ENCODE measurements at places on chromosomes 11 and 22.

DNA sequence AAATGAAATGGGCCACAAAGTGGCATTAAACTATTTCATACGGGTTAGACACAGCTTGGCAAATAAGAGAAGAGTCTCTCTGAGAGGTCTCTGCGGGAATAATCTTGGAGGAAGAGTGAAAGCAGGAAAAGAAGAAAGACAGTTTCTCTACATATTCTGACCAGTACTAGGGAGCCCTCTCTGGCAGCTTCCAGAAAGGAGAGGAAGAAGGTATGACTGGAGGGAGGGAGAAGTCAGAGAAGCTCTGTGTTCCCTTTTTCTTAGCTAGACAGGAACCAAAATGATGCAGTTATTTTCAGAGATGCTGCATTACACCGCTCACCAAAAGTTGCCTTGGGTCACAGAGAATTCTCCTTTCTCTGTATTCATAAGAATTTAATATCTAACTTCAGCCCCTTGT, 382.1 kb downstream of the KCNA4 start:
- DNase-seq = no peak

DNA sequence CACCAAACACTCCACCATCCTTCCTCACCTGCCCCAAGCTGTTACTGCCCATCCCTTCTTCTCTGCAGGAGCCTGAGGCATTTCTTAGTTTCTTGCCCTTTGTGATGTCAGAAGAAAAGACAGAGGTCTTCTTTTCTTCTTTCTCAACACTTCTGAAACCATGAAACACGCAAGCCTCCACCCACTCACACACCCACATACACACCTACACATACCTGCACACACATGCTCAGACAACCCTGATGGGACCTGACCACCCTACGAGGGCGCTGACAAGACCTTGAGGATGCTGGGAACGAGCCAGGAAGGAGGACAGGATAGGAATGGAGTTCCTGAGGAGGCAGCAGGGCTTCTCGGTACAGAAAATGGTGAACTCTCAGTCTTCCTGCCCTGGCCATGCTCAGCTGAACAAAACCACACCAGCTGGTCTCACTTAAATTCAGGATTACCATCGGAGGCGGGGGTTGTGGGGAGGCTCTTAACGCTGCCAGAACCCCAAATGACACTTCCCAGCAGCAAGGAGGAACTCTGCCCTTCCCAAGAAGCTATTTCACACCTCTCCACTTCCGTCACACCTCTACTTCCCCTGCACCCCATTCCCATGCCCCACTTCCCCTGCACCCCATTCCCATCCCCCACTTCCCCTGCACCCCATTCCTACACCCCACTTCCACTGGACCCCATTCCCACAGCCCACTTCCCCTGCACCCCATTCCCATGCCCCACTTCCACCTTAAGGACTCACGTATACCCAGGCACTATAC, 41.0 kb downstream of the CSF2RB start:
- DNase-seq = no peak

- no peak for DNase-seq
Observed at GRCh38 chr11:86740628-86741483, 59.5 kb upstream of the PRSS23 start.

DNA sequence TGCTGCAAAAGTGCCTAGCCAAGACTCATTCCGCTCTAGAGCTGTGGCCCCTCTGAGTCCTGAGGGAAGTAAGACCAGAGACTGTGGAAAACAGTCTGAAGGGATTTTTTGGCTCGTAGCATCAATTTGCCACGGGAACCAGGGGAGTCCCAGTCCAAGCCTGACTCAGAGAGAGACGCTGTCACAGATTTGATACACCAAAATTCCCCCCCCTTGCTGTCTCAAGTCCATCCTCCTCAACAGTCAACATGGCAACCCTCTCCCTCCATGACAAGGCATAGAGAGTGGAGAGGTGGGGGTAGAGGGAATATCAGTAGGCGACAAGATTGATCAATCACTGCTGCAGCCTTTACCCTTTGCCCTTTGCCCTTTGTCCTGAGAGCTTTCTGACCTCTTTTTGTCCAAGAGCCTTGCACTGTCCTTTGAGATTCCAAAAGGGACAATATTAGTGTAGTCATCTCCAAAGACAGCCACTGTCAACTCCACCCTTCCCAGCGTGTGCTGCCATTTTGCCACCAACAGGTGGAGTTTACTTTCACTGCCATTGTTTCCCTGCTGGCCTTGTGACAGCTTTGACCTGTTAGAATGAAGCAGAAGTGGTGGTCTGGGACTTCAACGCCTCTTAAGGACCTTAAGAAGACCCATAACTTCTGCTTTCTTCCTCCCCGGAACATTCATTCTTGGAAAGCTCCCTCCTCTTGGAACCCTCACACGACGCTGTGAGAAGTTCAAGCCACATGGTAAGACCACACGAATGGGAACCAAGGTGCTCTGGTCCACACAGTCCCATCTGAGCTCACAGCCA, 7.3 kb downstream of the SLC15A3 start:
- no peak for DNase-seq

GRCh38 chr11:118224511-118225188, at the start of gene JAML:
TSS of gene JAML (minus strand) at chr11:118225011. CDS start at chr11:118214866, 10,145 bp downstream.
- no peak for DNase-seq

GRCh38 chr11:46616551-46617133, 385 bp downstream of the HARBI1 start:
- DNase-seq = no peak

- DNase-seq = no peak
Observed at GRCh38 chr11:114880442-114880841, 202.1 kb downstream of the NXPE2 start.

DNA sequence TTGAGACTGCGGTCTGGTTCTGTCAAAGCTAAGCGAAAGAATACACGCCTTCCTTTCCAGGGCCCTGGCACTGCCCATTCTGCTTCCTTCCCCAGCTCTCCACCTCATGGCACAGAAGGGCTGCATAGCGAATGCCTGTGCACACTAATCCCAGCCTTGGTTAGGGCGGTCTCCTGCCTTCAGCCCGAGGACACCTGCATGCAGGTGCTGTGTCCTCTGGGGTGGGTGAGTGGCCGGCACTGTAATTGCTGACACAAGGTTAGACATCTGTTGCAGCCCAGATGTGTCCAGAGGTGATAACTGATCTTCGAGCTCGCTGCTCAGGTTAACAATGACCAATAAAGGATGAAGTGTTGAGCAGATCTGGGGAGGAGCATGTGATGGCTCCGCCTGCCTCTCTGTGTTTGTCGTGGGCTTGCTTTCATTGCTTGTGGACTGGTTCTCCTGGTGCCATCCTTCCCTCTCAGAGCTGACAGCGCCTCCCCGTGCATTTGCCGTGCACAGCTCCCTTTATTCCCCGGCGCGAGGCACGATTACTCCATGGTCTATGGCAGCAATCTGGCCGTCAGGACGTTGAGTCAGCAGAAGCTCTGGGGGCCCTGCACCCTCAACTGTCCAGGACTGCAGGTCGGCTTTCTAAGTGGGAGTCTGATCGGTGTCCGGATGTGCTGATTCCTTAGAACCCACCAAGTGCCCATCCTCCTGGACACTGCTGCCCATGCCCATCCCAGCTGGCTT, 1088.2 kb downstream of the BRD1 start:
- no peak for DNase-seq

DNA sequence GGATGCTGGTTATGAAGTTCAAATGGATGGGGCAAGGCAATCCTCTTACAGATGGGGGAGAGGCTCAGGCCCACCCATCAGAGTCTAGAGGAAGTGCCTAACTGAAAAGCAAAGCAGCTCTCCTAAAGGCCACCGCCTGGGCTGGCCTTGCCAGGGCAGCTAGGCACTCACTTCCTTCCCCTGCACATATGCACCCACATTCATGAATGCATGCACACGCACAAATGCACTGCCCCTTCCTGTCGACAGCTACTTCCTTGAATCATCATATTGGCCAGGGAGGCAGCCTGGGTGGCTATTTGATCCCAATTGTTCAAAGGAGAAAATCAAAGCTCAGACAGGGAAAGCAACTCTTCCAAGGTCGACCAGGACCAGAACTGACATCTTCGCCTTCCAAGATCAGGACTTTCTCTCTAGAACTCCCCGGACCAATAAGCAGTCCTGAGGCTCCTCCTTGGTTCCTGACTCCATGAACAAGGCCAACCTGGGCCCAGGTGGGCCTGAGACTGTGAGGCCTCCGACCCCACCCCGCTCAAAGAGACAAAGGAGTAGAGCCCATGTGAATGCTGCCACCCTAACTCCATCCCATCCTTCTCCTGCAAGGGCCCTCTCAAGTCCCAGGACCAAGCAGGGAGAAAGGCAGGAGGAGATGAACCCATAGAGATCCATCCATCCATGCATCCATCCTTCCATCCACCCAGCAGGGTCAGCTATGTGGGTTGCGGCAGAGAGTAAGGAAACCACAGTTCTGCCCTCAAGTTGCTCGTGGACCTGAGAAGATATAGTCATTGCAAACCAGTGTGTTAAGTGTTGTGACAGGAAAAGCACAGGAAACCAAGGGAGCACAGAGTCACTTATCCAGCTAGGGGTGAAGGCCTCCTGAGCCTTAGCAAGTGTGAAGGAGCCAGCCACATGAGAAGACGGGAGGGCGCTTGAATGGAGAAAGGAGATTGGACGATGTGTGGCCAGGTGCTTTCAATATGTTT, 35.4 kb upstream of the LMO1 start:
- no peak for DNase-seq

- DNase-seq = no peak
Observed at GRCh38 chr11:9494316-9494715, 33.5 kb downstream of the ZNF143 start.

GRCh38 chr11:2834503-2835273, 50.9 kb downstream of the CDKN1C start:
- DNase-seq = no peak

- DNase-seq = no peak
Observed at GRCh38 chr11:114133548-114134329, 74.2 kb downstream of the ZBTB16 start.

- no peak for DNase-seq
Observed at GRCh38 chr22:28408709-28409108, 270.9 kb downstream of the TTC28 start.

DNA sequence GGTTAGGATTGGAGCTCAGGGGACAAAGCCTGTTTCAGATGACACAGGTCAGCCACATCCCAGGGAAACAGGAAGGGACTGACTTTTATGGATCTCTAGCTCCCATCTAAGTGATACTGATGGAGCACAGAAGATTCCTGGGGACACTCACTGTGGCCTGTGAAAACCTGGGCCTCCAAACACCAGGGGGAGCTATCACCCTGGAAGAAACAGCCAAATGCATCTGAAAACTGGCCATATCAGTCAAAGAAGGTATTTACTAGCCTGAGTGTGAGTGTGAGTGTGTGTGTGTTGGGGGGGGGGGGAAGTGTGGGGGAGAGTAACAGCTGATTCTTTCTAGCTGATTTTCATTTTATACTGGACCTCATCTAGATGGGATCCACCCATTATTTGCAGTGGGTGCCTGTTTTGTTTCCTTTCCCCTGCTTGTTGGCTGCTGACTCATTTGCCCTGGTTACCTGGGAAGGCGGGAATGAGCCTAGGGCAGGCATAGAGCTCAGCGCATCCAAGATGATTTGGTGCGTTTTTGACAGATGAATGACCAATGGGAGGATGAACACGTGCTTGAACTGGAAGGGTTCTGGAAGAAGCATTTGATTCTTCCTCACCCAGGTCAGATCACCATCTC, 284.0 kb downstream of the KIRREL3 start:
- DNase-seq = no peak

DNA sequence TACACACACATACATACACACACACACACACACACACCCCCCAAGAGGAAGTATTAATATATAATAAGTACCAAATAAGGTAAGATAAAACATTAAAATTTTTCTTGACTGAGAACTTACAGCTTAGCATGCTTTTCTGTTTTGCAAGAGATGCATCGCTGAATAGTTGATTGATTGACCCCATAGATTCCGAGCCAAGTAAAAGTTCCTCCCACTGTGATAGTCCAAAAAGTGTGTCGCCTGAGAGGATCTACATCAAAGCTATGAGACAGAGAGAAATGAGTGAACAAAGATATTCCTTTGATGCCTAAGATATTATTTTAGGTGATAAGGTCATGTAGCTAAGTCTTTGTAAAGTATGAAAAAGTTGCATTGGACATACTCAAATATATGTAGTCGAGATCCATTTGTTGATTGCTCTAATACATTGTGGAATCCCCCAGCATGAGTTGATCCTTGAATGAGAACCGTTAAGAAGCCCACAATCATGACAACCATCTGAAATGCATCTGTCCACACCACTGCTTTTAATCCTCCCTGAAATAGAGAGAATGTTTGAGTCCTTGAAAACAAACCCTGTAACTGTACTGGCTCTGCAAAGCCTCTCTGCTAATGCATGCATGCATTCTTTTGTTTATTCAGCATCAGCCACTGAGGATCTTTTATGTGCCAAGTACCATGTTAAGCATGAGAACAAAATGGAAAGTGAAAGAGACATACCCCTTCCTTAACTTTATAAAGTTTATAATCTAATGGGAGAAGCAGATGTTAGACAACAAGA, 18.3 kb downstream of the SLC5A12 start:
- no peak for DNase-seq

GRCh38 chr22:35918456-35918855, 110.2 kb downstream of the RBFOX2 start:
- DNase-seq = no peak

- no peak for DNase-seq
Observed at GRCh38 chr11:89604281-89604680, 105.8 kb upstream of the TRIM77 start.

DNA sequence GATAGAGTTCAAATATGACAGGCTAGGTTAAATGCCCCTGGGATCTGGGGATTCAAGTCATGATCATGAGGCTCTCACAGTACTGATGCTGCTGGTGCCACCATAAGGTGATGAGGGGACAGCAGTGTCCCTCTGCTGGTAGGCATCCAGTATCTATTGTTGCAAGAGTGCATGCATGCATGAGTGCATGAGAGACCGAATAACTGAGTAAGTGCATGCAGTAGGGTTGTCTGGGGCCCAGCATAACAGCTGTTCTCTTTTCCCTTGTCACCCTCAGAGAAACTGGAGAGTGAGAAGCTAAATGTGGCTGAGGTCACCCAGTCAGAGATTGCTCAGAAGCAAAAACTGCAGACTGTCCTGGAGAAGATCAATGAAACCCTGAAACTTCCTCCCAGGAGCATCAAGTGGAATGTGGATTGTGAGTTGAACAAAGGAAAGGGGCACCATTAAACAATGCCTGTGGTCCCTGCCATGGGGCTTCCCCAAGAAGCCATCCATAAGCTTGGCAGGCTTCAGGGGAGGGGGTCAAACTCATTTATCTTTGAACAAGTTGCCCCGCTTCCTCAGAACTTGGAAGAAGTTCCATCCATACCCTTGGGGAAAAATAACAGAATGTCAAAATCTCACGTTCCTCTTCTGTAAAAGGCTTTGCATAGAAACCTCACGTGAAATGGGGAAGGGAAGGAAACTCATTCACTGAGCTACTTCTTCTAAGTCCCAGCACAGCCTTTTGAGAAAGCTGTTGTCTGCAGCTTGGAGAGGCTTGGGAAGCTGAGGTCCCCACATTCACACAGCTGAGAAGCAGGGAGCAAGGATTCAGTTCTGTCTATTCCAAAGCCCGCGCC, 119.0 kb downstream of the PARVA start:
- no peak for DNase-seq

DNA sequence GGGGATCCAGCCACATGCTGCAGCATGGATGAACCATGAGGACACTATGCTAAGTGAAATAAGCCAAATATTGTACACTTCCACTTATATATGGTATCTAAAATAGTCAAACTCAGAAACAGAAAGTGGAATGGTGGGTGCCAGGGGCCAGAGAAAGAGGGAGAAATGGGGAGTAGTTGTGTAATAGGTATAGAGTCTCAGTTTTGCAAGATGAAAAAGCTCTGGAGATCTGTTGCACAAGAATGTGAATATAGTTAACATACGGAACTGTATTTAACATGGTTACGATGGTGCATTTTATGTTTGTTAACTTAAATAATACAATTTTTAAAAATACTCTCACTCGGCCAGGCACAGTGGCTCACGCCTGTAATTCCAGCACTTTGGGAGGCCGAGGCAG, 21.2 kb downstream of the GDPD5 start:
- DNase-seq = no peak
